CD4-positive, alpha-beta T cell treated with Interleukin-15 for 1 hour (primary cell): ENCODE measurements at places on chromosomes 6 and 20.
A peak's percentile ranks its signal among the peaks of the same experiment; 100 is the strongest.

- DNase-seq = no peak
Observed at GRCh38 chr6:103273048-103273447, 1586.7 kb downstream of the HACE1 start.

GRCh38 chr6:39295611-39296011 is 18.6 kb downstream of the KCNK17 start:
- no peak for DNase-seq

DNA sequence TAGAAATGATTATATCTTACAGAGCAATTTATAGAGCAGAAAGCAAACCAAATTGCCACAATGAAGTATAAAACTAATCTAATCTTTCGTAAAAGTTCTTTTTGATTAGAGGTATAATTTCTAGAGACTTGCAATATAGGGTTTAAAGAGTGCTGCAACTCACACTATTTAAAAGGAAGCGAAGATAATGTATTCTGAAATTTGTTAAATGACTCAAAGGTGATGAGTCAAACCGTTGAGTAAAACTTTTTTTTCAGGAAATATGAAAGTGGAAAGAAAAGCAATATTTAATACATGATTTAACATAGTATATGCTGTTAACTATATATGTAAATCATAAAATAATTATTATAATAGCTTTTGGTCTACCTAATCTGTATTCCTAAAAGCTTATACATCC is 133.6 kb downstream of the SYNE1 start:
- DNase-seq = no peak

DNA sequence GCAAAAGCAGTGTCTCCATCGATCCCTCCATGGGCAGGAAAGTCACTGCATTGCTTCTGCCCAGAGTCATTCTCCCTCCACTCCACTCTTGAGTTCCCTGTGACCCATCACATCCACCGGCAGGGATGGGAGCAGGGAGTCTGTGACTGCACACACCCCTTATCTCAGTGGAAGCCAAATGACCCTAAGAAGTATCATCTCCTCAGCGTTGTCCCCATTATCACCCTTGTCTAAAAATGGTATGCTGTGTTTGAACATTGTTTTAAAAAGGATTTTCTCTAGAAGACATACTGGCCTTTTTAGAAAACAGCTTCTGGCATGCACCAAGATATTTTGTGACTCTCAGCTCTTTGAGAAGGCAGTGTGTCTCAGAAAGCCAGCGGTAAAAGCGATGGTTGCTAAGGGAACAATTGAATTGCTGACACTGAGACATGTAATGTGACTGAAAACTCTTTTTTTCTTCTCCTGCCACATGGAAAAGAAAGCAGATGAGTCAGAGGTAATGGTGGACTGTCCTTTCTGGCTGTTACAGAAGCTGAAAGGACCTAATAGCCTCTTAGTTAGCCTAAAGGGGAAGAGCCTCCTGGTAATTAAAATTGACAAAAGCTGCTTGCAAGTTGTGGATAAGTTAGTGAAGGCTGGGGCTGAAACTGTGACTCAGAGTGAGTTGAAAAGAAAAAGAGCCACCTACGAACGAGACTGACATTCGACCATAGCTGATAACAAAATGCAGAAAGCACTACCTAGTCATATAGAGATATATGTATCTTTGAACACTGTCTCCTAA is 120.5 kb downstream of the MAP3K7 start:
- DNase-seq = no peak

GRCh38 chr20:61531553-61532345 is 279.7 kb downstream of the CDH4 start:
- no peak for DNase-seq

GRCh38 chr6:41571021-41571780 is 25.0 kb downstream of the FOXP4 start:
- DNase-seq = no peak

DNA sequence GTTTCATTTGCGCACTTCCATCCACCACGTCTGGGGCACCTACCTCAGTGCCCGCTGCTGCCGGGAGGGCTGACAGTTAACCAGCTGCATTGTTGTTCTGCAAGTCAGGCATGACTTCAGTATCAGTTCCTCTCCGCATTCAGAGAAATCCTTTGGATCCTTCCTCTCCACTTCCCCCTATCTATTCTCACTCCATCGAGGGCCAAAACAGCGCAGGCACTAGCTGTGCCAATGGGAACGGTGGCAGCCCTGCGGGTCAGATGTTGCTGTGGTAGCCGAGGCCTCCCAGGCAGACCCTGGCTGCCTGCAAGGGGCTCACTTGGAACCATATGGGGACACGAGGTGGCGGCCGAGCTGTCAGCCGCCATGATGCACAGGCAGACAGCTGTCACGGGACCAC is 64.2 kb upstream of the INSM1 start:
- no peak for DNase-seq

DNA sequence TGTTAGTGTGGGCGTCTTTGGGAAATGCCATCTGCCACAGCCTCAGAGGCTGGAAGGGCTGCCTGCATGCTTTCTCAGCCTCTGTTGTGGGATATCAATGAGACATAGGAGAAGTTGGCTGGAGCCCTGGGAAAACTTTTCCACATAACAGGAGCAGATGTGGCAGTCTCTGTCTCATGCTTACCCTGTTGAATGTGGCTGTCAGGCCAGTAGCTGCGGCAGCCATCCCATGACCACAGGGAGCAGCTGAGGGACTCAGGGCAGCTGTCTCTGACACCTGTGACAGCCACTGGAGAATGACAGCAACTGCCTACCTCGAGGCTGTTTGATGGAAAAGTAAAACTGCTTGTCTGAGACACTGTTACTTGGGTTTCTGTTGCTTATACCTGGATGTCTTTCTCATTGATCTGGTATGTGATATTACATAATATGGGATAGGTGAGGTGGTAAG is 64.4 kb downstream of the TULP4 start:
- DNase-seq = no peak

- DNase-seq = no peak
Observed at GRCh38 chr6:21527731-21528130, 65.8 kb upstream of the SOX4 start.

- DNase-seq = no peak
Observed at GRCh38 chr6:98530732-98531131, 303.6 kb upstream of the POU3F2 start.

GRCh38 chr6:19180348-19181072 is 656.7 kb upstream of the ID4 start:
- no peak for DNase-seq

DNA sequence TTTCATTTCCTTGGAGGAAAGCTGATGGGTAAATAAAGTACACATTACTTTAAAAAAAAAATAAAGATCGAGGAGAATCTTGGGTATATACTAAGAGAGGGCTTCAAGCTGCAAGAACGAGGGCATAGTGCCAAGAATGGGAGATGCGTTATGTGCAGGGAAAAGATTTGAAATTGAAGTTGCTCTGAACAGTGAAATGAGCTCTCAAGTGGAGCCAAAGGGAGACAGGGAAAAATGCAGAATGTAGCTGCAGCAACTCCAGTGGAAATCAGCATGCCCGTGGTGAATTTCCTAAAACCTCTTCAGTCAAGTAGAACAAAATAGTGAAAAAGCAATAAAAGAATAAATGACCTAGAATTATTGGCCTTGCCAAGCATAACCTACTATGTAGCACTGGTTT is 11.4 kb upstream of the COL9A1 start:
- DNase-seq = no peak

- DNase-seq = no peak
Observed at GRCh38 chr6:37077191-37077904, 71.9 kb downstream of the FGD2 start.

GRCh38 chr6:124131259-124131658 is 327.6 kb downstream of the NKAIN2 start:
- DNase-seq = no peak

- DNase-seq = no peak
Observed at GRCh38 chr6:16956361-16956760, 145.5 kb upstream of the STMND1 start.

- DNase-seq = peak; percentile 69
Observed at GRCh38 chr6:106510090-106510970, 119.0 kb downstream of the RTN4IP1 start.

DNA sequence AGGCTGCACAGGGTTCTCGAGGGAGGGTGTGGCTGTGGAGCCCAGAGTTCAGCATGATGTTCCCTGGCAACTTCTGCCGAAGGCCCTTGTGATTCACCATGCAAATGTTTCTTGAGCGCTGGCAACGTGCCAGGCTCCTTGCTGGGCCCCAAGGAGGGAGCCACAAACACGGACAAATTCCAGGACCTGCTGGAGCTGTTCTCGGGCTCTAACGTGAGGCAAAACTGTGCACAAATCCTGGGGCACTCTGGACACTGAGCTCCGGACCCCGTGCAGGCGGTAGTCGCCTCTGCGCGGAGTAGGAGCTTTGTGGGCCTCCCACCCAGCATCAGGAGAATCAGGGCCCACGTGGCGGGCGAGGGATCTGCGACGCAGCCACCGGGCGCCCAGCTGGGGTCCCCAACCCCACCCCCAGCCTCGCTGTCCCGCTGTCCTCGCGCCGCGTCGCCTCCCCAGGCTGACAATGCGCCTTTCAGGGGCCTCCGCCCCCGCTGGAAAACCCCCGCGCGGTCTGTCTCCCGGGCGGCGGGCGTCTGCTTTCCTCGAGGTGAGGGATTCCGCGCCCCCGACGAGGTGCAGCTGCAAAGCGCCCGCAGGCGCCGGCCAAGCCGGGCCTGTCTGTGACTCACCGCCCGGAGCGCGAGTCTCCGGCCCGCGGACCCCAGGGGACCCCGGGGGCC is 31.7 kb upstream of the SCUBE3 start:
- no peak for DNase-seq

GRCh38 chr6:53327017-53327395 is 21.7 kb downstream of the ELOVL5 start:
- no peak for DNase-seq

DNA sequence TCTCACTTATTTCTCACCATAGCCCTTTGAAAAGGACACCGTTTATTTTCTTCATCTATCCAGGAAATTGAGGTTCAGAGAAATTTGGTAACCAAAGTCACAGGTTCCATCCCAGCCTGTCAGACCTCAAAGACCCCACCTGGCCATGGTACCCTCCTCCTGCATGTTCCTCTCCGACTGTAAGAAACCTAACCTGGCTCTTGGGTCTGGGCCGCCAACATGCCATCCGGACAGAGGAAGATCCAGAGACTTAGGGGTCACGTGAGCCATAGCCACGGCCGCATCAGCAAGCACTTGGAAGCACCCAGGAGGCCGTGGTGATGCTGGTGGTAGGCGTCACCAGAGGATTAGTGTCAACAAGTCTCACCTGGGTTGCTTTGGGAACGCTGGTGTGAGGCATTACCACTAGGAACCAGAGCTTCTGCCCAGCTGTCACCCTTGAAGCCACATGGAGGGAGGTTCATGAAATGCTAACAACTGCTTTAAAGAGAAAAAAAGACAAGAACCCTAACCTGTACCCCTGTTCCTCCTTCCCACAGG is 177.1 kb downstream of the EYA2 start:
- DNase-seq = no peak

- no peak for DNase-seq
Observed at GRCh38 chr6:145315982-145316600, 419.2 kb downstream of the EPM2A start.

DNA sequence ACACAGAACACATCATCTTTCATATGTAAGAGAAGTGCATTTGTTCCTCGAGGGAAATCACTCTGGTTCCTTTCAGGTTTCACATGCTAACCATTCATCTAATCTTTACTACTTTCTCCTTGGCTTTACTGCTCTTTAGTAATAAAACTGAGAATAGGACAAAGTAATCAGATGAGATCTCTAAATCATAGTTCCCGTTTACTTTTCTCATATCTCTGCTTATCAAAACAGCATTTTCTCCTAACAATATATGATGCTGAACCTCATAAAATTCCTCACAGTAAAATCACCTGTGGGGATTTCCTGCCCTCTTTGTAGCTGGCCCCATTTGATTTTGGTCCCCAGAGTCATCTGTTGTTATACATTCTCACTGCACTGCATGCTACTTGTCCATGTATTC is 100.2 kb downstream of the RALGAPA2 start:
- DNase-seq = no peak

DNA sequence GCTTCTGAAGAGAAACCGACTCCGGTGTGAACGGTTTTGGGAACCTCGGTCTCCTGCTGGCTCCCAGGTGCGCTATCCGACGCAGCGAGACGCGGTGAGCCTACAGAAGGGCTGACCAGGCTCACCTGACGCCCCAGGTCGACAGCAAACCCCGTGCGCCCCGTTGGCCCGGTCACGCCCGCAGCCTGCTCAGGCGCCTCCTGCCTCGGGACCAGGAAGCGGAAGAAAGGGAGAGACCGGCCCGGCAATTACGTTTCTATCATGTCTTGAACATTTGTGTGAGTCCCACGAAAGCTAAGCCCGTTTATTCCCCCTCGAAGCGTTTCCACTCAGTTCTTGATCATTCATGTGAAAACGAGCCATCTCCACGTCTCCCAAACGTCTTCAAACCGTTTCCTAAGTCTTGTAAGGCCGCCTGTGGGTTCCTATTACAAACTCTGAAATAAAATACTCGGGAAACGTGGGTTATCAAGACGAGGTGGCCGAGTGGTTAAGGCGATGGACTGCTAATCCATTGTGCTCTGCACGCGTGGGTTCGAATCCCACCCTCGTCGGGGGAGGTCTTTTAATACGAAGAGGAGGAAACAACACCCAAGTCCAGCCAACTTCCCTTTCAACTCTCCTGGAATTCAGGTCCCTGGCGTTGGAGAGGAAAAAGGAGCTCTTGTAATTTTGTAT is 150.5 kb upstream of the PRSS16 start:
- no peak for DNase-seq

DNA sequence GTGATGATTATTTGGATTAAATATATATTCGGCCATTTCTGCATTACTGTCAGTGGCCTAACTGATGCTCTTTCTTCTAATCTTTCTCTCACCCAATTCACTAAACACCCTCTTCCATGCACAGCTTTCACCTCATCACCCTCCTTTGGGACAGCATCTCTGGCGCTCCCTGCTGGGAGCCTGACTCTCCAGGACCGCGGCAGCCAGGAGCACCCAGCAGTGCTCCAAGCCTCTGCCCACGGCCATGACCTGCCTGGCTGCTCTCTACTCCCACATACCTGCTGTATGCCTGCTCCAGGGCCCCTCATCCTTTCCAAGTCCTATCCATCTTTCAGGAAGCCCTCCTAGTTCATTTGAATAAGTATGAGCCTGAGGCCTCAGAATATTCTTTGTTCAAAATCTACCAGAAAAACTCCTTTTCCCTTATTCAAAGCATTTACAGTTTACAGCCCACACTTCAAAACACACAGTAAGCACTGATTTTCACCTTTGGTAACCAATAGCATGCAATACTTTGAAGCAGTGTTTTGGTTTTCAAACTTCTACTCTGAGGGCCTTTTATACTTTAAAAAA is 15.2 kb downstream of the CTCFL start:
- no peak for DNase-seq

- no peak for DNase-seq
Observed at GRCh38 chr20:34549291-34549928, 9.1 kb upstream of the MAP1LC3A start.

DNA sequence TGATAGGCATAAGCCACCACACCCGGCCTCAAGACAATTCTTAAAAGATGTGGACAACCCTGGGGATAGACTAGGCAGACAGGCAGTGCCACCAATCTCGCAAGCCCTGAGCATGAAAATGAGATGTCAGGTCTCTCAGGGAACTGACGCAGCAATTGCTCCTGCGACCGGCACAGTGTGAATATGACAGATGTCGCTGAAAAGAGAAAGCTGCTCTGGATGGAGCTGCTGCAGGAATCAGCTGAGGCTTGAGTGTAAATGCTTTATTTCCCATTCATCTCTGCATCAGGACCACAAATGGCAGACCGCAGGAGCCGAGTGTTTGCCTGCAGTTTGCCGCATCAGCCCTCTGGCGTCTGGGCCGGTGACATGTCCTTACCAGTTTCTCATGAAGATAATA is 68.4 kb downstream of the TFAP2C start:
- no peak for DNase-seq

GRCh38 chr20:45892828-45893500 is 1.8 kb downstream of the CTSA start:
- DNase-seq = no peak

- DNase-seq = no peak
Observed at GRCh38 chr20:22339091-22339881, 245.1 kb downstream of the FOXA2 start.
